ENCODE measurements at places on chromosomes 2 and 18. TPM values are rescaled to one million over a fixed set of nuclear protein-coding genes. Genes with fewer than 3 reads are reported as not detected.
A peak's percentile ranks its signal among the peaks of the same experiment; 100 is the strongest.

The DPP4 gene
- 0.27 TPM for total RNA-seq

DNA sequence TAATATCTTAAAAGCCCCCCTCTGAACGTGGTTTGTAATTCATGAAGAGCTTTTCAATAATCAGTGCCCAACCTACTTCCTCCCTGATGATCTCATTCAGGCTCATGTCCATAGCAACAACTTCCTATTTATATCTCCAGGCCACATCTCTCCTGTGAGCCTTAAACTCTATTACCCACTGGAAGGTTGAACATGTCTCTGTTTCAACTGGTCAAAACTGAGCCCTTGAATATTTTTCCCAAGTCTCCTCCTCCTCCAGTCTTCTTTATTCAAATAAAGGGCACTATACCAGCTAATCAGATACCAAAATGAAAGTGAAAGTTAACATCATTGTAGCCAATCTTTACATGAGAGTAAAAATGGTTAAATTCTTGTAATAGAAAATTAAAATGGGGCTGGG lies 63.7 kb upstream of the ITGA4 start:
- peak; percentile 70 for DNase-seq

- DNase-seq: no peak
Observed at GRCh38 chr18:45938488-45938935, 28.6 kb downstream of the EPG5 start.

- DNase-seq: no peak
Observed at GRCh38 chr18:14970027-14970426, 222.1 kb downstream of the ANKRD30B start.

The SLC9A4 gene
- not detected for total RNA-seq

- no peak for DNase-seq
Observed at GRCh38 chr2:60509066-60509465, 44.4 kb downstream of the BCL11A start.

- DNase-seq: no peak
Observed at GRCh38 chr2:216974321-216975302, 114.7 kb upstream of the TNP1 start.

- DNase-seq: no peak
Observed at GRCh38 chr2:202149155-202149762, 76.2 kb downstream of the KIAA2012 start.

- no peak for DNase-seq
Observed at GRCh38 chr2:17517481-17518211, 594 bp downstream of the RAD51AP2 start.

GRCh38 chr2:159795841-159796690 lies 1.9 kb downstream of the CD302 start:
- no peak for DNase-seq

GRCh38 chr2:47179388-47179787 lies 24.3 kb upstream of the STPG4 start:
- DNase-seq: peak; percentile 29

- no peak for DNase-seq
Observed at GRCh38 chr2:176398243-176399073, 129.2 kb downstream of the MTX2 start.

- DNase-seq: no peak
Observed at GRCh38 chr2:119760237-119760955, 674 bp downstream of the PTPN4 start.

- no peak for DNase-seq
Observed at GRCh38 chr2:119849838-119850565, 90.3 kb downstream of the PTPN4 start.

The MAT2A gene
- 140 TPM for total RNA-seq

The ASB18 gene
- total RNA-seq: under 0.01 TPM

DNA sequence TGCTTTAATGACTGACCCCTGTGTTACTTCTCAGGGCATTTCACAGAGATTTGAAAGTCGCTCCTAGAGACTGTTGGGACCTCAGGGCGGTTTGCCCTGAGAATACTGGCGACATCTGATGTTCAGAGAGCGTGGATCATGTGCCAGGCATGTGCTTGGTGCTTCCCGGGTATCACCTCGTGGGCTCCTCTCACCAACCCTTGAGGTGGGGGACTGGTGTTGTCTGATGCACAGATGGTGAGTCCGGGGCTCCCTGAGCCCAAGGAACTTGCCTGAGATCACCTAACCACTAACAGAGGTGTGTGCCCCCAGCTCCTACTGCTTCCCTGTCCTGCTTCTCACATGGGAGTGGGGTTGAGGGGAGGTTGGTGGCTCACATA lies 16.2 kb downstream of the ATOH8 start:
- DNase-seq: no peak

DNA sequence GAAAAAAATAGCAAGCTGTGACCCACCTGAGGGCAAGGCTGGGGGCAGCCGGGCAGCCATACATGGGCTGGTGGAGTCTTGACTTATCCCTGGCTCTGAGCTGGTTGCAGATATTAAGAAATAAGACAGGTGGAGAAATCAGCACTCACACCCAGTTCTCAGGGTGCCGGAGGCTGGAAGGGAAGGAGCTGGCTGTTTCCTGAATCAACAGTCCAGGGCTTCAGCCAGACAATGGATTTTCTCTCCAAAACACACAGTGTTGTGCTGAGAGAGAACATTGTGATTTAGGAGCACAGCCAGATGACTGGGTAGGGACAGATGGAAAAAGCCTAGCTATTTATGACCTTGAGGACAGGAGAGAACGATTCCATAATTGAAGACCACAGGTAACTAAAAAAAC lies 208.8 kb downstream of the LDLRAD4 start:
- no peak for DNase-seq

DNA sequence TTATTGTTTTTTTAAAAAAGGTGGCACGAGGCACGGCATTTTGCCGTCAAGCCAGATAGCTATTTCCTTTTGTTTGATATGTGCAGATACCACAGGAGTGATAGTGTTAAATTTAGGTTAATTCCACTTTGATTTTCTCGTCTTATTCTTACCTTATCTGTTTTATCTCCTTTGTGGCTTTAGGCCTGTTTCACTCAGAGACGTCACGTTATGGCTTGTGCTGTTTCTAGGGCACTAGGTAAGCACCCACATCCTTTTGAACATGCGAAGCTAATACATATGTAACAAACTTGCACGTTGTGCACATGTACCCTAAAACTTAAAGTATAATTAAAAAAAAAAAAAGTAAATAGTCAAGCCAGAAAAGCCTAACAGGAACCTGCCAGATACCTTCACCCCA lies 57.8 kb downstream of the C18orf63 start:
- no peak for DNase-seq

The SUPT7L gene
- 70.0 TPM for total RNA-seq

DNA sequence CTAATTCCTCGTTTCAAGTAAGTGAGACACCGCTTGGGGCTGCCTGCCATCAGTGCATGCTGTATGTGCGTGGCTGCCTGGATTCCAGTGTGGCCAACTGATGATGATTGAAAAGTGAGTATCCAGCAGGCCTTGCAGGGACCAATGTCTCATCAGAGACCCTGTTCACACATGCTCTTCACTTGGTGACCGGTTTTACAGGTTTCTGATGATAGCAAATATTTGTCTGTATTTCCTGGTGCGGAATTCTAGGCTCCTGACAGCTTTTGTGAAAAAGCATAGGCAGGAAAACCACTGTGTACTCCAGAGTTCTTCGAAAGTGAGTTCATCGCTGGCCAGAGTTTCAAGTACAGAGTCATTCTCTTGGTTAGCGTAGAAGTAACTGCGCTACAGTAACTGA lies 13.8 kb upstream of the YWHAQ start:
- no peak for DNase-seq

- no peak for DNase-seq
Observed at GRCh38 chr18:26909599-26910290, 44.2 kb upstream of the AQP4 start.

GRCh38 chr18:58359218-58359617 lies 269.7 kb downstream of the ALPK2 start:
- DNase-seq: no peak

DNA sequence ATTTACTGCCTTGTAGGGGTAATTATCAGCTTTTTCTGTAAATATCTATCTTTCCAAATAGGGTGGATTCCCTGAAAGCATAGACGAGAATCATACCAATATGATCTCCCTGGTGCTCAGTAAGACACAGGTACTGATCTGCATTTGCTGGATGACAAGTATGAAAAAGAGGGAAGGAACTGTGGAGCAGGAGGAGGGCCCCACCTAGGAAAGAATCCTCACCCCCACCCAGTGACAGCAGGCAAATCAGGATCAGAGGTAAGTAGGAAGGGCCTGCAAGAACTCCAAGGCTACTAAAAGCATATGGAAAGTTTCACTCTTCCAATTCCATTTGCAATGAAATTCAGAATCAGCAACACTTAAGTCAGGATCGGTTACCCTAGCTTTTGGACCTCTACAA lies 42.3 kb downstream of the METTL8 start:
- no peak for DNase-seq

The SGO2 gene
- 1.1 TPM for total RNA-seq

GRCh38 chr2:23453836-23454460 lies 69.0 kb downstream of the KLHL29 start:
- DNase-seq: no peak

- no peak for DNase-seq
Observed at GRCh38 chr2:36337354-36337753, 18.2 kb upstream of the CRIM1 start.

DNA sequence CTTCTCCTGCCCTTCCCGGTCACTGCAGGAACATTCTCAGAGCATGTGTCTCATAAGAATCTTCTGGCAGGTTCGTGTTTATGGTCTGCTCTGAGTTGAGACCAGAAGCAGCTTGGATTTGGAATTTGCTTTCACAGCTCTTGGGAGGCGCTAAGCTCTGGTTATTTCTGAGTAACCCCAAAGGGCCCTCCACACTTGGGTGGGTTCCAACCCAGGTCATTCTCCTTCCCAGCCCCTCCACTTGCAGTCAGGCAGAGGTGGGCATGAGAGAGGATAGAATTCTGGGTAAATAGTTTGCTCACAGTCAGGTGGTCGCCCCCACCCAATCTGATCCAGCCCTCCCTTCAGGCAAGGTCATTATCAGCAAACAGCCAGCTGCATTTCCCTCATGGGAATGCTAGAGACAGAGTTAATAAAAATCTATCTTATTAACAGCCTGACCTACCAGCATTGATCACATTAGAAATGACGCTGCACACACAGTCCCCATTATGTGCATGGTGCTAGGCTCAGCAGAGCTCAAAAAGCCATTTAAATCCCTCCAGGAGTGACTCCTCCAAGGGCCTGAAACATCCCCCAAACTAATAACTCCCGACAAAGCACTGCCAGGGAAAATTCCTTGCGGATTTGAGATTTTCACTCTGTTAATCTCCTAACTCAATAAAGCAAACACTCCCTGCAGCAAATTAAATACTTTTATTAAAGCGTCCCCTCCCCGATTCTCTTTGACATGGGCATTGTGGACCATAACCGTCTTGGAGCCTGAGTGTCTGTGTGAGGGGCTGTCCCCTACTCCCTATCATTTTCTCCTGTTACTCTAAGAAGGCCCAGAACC lies 61.9 kb downstream of the SLC4A5 start:
- no peak for DNase-seq

The OTOS gene
- total RNA-seq: not detected

The COA5 gene
- total RNA-seq: 14.5 TPM

The NTSR2 gene
- not detected for total RNA-seq
